ENCODE measurements at places on chromosomes 11 and 22.
A peak's percentile ranks its signal among the peaks of the same experiment; 100 is the strongest.

DNA sequence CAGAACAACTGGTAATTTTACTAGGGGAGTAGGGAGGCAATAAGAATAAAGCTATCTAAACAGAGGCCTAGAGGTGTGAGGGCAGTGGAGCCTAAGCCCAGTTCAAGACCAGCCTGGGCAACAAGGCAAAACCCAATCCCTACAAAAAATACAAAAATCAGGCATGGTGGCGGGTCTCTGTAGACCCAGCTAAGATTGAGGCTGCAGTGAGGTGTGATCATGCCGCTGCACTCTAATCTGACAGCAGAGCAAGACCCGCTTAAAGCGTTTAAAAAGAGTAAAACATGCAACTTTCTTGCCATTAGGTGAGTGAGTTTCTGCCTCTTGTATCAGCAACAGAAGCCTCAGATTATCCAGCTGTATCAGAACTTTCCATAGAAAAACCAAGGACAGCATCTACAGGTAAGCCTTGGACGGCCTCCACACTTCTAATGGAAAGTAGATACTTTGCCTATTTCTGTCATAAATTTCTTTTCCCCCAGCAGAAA, 12.1 kb downstream of the TAF1D start:
- DNase-seq: no peak

- no peak for DNase-seq
Observed at GRCh38 chr11:96288915-96289314, 54.1 kb downstream of the MAML2 start.

GRCh38 chr22:48574776-48575617, 1252.7 kb downstream of the BRD1 start:
- no peak for DNase-seq

- DNase-seq: no peak
Observed at GRCh38 chr11:20403059-20403458, 15.5 kb downstream of the PRMT3 start.

DNA sequence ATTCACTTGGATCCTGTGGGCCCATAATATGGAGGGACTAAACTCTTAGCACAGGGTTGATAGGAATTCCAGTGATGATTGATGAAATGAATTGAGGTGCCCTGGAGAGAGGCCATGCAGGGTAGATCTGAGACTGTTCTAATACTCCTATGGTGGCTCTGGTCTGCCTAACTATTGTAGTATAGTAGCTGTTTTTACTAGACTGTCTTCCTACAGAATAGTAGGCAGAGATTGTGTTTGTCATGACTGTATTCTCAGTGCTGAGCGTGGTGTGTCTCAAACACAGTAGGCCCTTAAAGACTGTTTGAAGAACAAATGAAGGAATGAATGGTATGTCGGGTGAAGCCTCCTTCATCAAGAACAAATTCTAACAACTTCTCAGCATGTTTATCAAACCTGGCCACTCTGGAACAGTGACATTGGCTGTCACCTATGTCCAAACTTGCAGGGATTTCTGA, 107.0 kb upstream of the SESN3 start:
- DNase-seq: peak; percentile 25

DNA sequence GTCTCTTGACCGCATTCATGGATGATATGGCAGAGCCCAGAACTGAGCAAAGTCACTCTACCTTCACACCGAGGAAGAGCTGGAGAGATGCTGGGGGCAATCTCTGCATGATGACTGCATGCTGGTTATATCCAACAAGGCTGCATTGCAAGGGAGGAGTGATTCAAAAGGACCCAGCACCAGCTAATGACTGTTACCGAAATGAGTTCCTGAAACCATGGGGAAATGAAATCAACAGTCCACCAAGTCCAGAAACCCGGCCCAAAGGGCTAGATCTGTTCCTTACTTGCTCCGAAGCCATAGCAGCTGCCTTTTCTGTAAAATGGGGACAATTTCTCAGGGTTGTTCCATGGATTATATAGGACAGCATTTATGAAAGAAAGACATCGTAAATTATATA, 1.2 kb upstream of the SMIM35 start:
- DNase-seq: no peak

GRCh38 chr11:103648670-103649400, 387.6 kb upstream of the DDI1 start:
- peak; percentile 84 for DNase-seq

GRCh38 chr11:125214601-125215565, 50.3 kb downstream of the PKNOX2 start:
- no peak for DNase-seq

GRCh38 chr11:80593648-80594374, 1153.0 kb upstream of the TENM4 start:
- peak; percentile 74 for DNase-seq

- no peak for DNase-seq
Observed at GRCh38 chr11:67291481-67292381, 2.6 kb downstream of the ANKRD13D start.

DNA sequence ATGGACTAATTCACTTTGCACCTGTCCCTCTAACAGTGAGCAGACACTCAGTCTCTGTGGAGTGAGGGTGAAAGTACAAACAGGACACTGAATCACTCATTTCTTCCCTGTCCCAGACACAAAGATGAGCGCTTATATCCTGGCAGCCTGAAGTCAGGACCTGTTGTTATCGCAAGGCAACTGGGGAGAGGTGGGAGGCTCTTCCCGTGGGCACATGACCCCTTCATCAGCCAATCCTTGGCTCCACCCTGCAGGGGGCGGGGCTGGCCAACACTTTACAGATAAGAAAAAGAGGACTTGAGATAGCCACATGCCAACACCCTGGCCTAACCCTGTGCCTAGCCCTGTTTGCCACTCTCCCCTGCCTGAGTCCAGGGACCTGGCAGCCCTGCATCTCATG, 29.5 kb upstream of the TESMIN start:
- DNase-seq: no peak

DNA sequence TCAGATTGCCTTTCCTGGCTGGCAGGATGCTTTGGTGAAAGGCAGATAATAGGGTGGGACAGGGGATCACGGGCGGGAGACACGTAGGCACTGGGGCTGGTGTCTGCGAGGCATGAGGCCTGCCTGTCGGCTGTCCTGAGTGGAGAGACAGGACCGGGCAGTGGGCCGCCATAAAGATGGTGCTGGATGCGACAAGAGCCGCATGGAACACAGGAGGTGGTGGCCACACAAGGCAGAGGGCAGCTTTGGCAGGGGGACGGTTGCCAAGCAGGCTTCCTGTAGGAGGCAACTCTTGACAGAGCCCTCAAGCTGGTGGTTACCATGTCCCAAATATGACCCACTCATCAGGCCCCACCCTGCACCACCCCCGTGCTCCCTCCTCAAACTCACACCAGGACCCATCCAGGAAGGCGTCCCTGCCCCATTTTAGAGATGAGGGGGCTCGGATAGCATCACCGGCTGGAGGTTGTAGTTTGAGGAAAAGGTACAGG, 4.9 kb upstream of the PPARA start:
- DNase-seq: no peak

DNA sequence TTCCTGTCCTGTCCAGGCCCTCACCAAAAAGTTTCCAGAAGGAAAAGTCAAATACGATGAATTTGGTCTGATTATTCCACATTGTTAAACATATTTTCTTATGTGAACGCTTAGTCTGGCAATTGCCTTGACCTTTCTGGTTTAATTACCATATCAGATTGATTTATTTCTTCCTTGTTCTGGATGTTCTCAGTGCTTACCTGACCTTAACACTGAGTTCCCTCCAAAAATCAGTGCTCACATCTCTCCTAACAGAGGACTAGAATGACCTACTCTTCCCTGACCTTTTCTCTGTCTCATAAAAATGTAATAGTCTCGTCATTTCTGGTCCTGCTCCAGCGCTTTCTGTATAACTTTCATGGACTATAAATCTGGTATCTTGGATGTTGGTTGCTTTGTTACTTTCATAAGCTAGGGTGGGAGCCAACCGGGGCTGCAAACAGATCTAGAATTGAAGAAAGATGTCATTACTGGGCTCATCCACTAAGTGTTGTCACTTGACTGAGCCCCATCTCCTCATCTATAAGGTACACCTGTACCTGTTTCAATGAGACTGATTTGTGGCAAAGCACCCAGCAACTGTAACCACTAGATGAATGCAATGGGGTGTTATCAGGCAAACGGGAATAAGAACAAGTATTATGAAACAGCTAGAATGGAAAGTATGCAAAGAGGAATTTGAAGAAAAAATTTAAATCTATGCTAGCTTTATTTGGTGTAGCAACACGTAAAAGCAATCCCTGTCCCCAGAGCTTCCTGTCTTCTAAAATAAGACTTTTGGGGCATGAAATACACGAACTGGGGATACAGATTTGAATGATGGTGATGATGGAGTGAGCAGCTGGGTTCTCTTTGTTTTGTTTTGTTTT, 2.4 kb downstream of the FADS2 start:
- DNase-seq: no peak

- DNase-seq: peak; percentile 68
Observed at GRCh38 chr11:6431861-6432260, 8.9 kb downstream of the HPX start.

DNA sequence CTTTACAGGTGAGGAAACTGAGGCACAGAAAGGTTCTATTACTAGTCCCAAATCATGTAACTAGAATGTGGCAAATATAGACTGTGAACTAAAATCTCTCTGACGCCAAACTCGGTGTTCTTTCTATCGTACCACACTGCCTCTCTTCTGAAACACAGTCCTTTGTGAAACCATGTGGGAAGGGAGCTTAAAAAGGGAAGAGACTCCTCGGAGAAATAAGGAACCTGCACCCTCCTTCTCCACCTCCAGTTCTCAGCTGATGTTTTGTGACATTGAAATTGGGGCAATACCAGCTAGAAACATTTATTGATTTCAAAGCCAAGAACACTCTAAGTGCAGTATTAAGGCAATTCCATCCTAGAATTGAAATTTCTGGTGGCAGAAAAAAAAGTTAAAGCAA, 76.4 kb upstream of the DRD2 start:
- DNase-seq: no peak

GRCh38 chr11:102727890-102728289, 3.1 kb upstream of the MMP8 start:
- peak; percentile 4 for DNase-seq

- DNase-seq: peak; percentile 82
Observed at GRCh38 chr11:95577716-95578460, 211.7 kb downstream of the FAM76B start.

- DNase-seq: no peak
Observed at GRCh38 chr11:14110629-14111028, 148.1 kb downstream of the SPON1 start.

- no peak for DNase-seq
Observed at GRCh38 chr11:72195518-72196270, 3.8 kb downstream of the FOLR1 start.

DNA sequence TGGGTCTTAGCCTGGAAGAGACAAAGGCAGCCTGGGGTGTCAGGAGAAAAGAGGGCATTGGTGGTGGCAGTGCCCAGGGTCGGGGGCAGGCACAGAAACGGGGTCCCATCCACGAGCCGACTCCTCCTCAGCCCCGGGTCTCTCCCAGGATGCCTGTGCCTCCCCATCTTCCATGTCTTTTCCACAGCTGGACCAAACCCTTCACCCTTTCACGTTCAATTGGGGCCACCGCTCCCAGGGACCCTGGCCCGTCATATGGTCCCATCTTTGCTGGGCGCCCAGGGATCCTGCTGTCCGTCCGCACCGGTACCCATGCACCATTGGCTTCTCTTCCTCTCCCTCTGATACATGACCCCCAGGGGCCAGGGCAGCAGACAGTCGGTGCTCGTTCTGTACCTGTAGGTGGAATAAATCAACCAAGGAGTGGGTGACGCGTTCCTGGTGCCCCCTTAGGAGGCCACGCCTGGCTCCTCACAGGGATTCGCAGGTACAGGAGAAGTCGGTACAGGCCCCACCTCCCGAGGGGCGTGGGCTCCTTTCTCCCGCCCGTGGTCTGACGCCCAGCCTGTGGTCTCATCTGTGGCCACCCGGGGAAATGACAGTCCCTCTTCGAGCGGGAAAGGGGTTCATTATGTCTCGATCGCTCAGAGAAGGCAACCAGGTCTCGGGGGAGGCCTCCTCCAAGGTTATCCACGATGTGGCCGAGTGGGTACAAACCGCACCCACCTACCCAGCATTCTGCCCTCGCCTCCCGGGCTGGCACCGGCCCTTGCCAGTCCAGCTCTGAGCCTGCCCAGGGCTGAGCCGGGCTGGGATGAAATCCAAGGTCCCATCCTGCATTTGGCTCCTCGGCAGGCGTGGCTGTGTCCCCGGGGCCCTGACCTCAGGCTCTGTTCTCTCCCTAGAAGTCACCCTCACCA, 1493.6 kb downstream of the BRD1 start:
- no peak for DNase-seq

DNA sequence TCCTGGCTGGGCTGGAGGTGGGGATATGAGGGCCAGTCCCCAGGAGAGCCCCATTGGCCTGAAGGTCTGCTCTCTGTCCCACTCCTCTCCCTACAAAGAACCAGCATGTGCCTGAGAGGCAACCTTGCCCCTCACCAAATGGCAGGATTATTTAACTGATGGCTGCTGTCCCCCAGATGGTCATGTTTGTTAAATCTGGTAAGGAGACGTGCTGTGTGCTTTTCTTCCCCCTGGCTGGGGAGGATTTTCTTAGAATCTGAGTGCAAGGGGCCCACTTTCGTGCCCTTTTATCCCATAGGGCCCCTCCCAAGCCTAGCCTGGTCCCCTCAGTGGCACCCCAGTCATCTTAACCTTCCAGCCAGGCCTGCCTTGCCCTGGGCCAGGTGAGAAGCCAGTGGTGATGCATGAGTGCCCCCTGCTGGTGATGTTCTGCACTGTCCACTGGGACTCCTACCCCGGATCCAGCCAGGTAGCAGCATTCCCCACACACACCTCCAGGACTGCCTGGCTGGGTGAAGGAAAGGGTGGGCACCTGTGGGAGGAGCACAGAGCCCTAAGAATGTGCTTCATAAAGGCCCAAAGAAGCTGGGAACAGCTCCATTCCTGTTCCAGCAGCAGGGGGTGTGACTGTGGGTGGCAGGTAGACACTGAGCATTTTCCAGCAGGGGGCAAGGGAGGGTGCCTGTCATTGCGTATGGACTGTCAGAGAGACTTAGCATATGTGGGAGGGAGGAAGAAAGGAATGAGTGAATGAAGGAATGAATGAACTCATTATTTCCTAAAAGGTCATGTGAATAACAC, 28.9 kb downstream of the MFNG start:
- DNase-seq: peak; percentile 44

DNA sequence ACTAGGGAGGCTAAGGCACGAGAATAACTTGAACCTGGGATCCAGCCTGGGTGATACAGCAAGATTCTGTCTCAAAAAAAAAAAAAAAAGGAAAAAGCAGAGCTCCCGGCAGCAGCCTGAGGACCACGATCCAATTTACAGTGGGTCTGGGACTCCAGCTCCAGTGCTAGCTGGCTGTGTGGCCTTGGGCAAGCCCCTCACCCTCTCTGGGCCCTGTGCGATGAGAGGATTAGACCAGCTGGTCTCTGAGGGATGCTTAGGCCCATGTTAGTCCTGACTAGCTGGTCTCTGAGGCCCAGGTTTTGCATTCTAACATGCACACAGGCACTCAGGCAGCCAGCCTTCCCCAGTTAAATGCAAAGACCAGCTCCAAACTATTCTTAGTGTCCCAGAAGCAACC, 13.7 kb downstream of the CARD10 start:
- no peak for DNase-seq
